ENCODE measurements at places on chromosomes 11 and 22.
A peak's percentile ranks its signal among the peaks of the same experiment; 100 is the strongest.

- no peak for DNase-seq
These were observed 3.4 kb downstream of the ELF5 start for GRCh38 chr11:34510218-34510617.

- DNase-seq, result no peak
These were observed 17.4 kb downstream of the NPAT start for GRCh38 chr11:108204929-108205499.

GRCh38 chr11:61309739-61310138 is 14.6 kb upstream of the VWCE start:
- no peak for DNase-seq

GRCh38 chr11:64059339-64060140 is 23.8 kb downstream of the FLRT1 start:
- no peak for DNase-seq

DNA sequence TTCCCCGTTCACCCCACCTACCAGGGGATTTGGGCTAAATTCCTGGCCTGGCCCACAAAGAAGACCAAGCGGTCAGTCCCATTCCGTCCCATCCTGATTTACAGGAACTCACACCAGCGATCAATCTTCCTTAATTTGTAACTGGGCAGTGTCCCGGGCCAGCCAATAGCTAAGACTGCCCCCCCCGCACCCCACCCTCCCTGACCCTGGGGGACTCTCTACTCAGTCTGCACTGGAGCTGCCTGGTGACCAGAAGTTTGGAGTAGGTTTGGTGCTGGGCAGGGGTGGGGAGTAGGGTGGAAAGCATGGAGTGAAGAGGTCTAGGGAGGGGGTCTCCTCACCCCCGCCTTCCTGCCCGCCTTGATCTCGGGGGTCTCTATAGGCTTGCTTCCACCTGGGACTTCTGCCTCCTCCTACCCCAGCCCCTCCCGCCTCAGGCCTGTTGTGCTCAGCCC is at the start of gene SERPING1:
Gene SERPING1 (plus strand): TSS at position 225 of the 455 bp plus-strand sequence. CDS start 586 bp downstream, outside the sequence.
- no peak for DNase-seq

- DNase-seq, result no peak
These were observed 222.7 kb upstream of the SESN3 start for GRCh38 chr11:95453616-95454171.

- DNase-seq, result no peak
These were observed 605.0 kb upstream of the CADM1 start for GRCh38 chr11:116109228-116109627.

GRCh38 chr11:1381793-1382425 is 7.8 kb upstream of the BRSK2 start:
- DNase-seq, result no peak

GRCh38 chr11:11608783-11609232 is 13.0 kb downstream of the GALNT18 start:
- DNase-seq, result no peak

- DNase-seq, result no peak
These were observed 80.7 kb downstream of the SYT9 start for GRCh38 chr11:7332451-7332850.

DNA sequence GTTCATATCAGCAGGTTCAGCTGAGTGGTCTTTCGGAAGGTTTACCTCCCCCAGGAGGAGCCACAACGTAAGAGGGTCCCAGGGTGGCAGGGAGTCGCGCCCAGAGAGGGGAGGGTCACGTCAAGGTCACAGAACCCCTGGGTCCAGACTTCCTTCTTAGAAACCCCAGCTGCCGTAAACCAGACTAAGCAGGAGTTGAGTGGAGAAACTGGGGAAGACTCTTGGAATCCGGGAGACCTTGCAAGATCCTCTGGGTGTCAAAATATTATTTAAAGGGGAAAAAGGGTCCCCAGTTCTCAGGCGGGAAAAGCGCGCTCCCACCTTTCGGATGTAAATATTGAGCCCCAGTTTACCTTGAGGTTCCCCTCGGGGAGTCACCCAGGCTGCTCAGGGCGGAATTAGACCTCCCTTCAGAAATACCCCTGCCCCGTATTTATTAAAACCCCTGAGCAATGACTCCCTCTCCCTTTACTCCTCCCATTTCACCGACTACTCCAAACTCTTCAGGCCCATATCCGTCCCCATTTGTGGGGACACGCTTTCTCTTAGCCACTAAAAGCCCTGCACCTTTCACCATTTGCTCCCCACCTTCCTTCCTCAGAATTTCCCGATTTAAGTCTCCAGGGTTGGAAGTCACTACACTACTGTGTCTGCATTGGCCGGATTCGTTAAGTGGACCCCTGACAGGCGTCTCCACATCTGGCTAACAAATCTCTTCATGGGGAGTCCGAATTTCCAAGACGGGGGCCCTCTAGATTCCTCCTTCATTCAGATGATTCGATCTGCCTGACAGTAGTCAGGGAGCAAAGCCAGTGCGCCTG is 4.2 kb downstream of the SLC17A6 start:
- no peak for DNase-seq

- DNase-seq, result peak; percentile 45
These were observed 11.7 kb upstream of the TMEM191C start for GRCh38 chr22:21455334-21456089.

GRCh38 chr11:10122326-10123197 is 171.5 kb downstream of the SBF2 start:
- no peak for DNase-seq

GRCh38 chr11:118318581-118319336 is 14.2 kb downstream of the CD3E start:
- no peak for DNase-seq

GRCh38 chr11:73171436-73172161 is 29.5 kb upstream of the FCHSD2 start:
- no peak for DNase-seq

DNA sequence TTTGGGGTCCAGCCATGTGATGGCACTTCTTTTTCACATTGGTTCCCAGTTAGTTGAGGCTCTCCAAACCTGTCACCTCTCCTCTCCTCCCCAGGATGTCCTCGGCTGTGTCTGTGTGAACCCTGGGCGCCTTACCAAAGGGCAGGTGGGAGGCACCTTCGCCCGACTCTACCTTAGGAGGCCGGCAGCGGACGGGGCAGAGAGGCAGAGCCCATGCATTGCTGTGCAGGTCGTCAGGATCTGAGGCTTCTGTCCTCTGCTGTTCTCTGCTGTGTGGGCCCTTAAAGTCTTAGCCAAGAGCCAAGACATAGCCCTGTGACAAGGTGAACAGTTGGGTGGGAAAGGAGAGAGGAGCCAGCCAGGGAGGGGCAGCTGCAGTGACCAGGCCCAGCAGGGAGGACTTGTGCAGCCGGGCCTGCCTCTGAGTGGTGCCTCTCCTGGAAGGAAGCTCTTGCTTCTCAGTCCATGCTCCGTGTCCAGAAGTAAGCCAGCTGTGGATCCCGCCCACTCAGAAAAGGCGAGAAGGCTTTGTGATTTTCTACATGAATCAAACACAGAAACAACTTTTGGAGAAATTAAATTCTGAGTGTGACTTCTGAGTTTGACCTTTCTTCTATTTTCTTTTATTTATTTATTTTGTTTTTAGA is 17.5 kb upstream of the CDC42EP2 start:
- no peak for DNase-seq

DNA sequence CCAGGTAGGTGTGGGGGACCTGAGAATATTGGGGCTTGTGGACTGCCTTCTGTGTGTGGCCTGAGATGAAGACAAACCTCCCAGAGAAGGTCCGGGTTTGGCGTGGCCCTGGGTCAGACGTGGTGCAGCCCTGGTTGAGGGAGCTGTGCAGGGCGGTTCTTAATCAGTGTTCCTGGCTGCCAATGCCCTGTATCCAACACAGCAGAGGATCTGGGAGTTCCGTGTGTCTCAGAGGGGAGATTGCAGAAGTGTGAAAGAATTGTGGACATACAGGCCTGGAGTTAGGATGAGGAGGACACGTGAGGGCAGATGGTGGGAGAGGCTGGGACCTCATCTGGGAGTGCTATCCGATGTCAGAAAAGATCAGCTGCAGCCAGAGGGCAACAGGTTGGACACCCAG is 102.0 kb upstream of the NECTIN1 start:
- DNase-seq, result no peak

DNA sequence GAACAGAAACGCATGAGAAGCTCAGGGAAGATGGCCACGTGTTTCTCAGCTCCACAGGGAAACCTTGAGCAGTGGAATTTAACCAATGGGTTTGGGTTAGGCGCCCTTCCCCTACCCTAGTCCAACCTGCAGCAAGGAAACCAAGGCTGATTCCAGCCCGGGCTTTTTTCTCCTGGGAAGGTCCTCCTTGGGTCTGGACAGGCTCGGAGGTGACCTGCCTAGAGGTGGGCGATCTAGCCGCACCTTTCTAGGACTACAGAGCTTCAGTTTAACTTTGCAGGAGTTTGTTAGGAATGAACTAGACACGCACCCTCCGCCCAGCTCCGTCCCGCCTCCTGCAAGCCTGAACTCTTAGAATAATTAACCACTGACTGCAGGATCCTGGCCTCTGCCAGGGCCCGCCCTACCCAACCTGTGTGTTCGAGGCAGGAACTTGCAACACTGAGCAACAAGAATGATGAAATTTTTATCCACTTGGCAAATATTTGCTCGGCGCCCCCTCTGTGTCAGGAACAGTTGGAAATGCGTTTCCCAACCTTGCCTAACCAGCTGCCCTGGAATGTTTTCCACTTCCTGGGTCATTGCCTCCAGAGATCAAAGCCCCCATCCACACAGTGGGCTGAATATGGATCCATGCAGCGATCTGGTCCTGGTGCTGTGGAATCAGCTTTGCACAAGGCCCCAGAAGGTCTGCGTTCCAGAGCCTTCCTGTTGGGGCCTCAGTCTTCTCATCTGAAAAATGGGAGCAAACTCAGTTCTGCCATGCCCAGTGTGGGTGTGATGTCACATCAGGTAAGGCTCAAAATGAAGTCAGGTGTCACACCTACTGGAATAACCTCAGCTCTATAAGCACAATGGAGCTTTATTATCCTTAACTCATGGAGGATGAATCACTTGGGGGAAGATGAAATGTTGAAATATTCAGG is 13.3 kb downstream of the MPST start:
- DNase-seq, result no peak

- DNase-seq, result peak; percentile 68
These were observed 83.6 kb upstream of the CRTAM start for GRCh38 chr11:122754553-122755322.

- DNase-seq, result no peak
These were observed 22.8 kb downstream of the GRAP2 start for GRCh38 chr22:39923696-39924095.

- no peak for DNase-seq
These were observed 74.0 kb upstream of the ATXN10 start for GRCh38 chr22:45597460-45598192.

DNA sequence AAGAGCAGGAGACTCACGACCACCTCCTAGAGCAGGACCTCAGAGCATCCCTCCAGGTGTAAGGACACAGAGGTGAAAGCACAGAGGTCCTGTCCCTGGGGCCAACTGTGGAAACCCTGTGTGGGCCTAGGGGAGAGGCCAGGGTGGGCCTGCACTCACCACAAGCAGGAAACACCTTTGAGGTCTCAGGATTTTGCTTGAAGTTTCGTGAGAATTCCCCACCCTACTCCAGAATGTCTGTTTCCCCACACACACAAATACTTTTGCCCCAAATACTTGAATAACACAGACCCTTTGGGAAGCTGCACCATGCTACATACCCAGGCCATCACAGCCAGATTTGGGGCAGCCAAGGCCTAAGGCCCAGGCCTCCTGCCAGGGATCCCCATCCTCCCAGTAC is 18.1 kb downstream of the SLC43A3 start:
- DNase-seq, result no peak

DNA sequence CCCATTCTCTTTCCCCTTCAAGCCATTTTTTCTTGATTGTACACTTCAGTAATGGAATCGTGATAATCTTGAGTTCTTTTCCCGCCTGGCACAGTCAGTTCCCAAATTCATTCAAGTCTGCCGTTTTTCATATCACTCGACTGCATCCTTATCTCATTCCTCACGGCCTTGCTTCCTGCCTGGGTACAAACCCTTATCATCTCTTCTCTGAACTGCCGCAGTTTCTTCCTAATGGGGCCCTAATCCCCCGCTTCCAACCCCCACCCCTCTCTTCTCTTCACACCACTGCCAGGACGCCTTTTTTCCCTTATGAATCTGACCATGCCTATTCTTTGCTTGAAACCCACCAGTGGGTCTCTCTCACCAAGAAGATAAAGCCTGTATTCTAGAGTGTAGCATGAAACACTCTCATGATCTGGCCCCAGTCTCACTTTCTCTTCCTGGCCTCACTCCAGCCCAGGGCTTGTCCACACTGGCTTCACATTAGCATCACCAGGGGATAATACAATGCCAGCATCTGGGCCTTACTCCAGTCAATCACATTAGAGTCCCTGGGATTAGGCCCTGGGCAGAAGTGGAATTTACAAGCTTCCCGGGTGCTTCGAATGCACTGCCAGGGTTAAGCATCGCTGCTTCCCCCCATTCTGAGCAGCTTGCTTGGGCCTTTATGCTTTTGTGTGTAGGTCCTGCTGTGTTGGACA is 102.1 kb downstream of the FBXO7 start:
- DNase-seq, result no peak

DNA sequence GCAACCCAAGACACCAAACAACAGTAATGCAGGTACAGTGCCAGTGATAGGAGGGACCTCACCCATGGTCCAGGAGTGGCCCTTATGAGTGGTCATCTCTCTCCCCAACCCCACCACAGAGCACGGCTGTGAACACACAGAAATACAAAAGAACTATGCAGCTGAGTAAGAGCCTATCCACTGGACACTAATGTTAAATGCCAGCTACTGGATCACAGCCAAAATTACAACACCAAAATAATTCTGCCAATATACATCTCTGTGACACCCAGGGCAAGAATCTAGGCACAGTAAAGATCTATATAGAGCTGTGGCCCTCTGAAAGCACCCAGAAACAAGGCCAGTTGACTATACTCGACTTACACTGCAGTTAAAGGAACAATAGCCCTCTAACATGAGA is 22.8 kb upstream of the GPR83 start:
- DNase-seq, result no peak

Data from activated effector memory CD4-positive, alpha-beta T cell treated with anti-CD3 and anti-CD28 coated beads, Interleukin-2, amount 50 U/mL, for 16 hours (primary cell).